ENCODE measurements at places on chromosomes 6 and 20.

- DNase-seq = no peak
These were observed 63.2 kb downstream of the GMDS start for GRCh38 chr6:2182251-2182650.

- DNase-seq = no peak
These were observed 45.1 kb downstream of the KHDC1L start for GRCh38 chr6:73180076-73180738.

GRCh38 chr20:35355372-35355771 is 56.4 kb downstream of the UQCC1 start:
- no peak for DNase-seq

DNA sequence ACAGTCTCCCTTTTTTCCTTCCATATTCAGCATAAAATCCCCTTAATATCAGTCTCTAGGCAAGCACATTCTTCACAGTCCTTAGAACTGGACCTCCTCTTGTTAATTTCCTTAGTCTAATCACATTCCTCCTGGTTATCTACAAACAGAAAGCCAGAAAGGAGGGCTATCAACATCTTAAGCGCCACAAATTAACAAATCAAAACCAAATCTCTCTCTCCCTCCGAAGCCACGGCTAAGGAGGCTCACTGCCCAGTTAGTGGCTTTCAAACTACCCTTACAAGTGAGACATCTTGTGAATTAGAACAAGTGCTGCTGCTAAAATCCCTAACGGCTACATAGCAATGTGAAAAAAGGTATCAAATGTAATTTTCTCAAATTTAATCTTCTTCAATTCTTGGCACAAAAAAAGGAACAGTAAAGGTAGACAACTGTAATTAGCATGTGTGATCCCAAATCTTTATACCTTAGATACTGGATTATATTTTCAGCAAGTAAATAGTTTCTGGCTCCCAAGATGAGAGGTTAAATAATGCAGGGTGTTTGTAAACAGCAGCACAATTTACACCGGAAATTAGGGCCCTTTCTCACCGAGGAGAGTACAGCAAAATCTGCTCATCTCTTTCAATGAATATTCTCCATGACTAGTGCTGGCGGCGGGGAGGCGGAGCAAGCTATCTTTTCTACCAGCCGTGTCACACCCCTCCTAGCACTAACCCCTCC is 1.4 kb upstream of the TRIM39 start:
- DNase-seq = peak; percentile 70

DNA sequence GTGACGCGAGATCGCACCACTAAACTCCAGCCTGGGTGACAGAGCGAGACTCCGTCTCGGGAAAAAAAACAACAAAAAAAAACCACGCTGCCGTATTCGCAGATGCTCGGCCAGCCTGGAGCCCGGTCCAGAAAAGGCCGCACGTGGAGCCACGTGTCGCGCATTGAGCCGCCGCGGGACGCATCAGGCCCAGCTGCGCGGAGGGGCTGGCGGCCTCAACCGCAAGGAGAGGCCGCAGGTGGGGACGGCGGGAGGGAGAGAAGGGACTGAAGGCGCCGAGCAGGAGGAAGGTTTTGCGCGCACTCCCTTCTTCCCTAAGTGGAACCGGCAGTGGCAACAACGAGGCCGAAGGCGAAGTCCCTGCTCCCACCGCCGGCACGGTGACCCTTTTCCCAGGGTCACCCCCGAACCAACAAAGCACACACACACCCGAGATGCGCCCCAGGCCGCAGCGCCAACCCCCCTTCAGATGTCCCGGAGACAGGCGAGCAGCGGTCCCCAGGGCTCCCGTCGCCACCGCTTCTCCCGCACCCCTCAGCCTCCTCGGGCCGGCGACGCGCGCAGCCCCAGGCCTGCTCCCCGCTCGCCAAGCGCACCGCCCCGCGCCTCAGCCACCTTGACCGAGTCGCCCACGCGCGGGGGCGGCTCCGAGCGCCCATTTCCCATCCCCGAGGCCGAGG is 681 bp downstream of the SYCP2 start:
- DNase-seq = no peak

DNA sequence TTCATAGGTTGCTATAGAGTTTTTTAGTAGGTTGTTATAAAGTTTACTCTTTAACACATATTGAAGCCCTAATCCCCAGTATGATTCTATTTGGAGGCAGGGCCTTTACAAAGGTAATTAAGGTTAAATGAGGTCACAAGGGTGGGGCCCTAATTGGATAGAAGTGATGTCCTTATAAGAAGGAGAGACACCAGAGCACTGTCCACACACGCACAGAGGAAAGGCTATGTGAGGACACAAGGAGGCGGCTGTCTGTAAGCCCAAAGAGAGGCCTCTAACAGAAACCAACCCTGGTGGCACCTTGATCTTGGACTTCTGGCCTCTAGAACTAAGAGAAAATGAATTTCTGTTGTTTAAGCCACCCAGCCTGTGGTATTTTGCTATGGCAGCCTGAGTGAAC is 98.5 kb downstream of the GJA10 start:
- no peak for DNase-seq

All from CD4-positive, CD25-positive, alpha-beta regulatory T cell (primary cell).